ENCODE measurements at places on chromosomes 2 and 18.

- H3K36me3 ChIP-seq, result no peaks in the 10 kb centered on the region
- DNase-seq, result no peak
- H3K27ac ChIP-seq, result no peak overlapping the region
- H3K4me1 ChIP-seq, result no peaks in the 10 kb centered on the region
These were observed 27.3 kb upstream of the SPOPL start for GRCh38 chr2:138474100-138474825.

DNA sequence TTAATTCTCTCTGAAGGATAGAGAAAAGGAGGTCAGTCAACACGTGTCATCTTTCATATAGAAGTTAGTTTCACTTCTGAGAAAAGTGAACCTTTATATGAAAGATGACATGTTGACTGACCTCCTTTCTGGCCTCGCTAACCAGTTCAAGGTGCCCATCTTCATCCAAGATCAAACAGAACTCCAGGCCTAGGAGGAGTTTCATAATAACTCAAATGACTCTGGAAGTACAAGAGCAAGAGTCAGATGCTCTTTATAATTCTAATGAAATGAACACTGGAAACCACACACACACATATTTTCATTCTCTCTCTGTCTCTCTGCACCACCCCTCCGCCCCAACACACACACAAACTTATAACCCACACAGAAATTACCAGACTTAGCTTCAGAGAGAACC, 16.3 kb downstream of the ANKRD44 start:
- peak overlapping the region; percentile 93 for H3K27ac ChIP-seq
- H3K27me3 ChIP-seq, result no peaks in the 10 kb centered on the region
- H3K4me3 ChIP-seq, result peak overlapping the region; percentile 79
- H3K4me1 ChIP-seq, result peaks cover 81% of the 10 kb centered on the region
- peaks cover 59% of the 10 kb centered on the region for H3K36me3 ChIP-seq
- no peak for DNase-seq

GRCh38 chr2:145741636-145742035, 1221.7 kb upstream of the ZEB2 start:
- DNase-seq, result no peak
- peaks cover 3% of the 10 kb centered on the region for H3K4me1 ChIP-seq
- H3K36me3 ChIP-seq, result no peaks in the 10 kb centered on the region
- H3K27ac ChIP-seq, result no peak overlapping the region
- no peak overlapping the region for H3K4me3 ChIP-seq

GRCh38 chr2:174145827-174146226, 102.5 kb downstream of the OLA1 start:
- DNase-seq, result no peak
- peaks cover 2% of the 10 kb centered on the region for H3K36me3 ChIP-seq
- H3K4me3 ChIP-seq, result no peak overlapping the region
- H3K27ac ChIP-seq, result no peak overlapping the region
- peaks cover 8% of the 10 kb centered on the region for H3K4me1 ChIP-seq

- no peak for DNase-seq
- H3K36me3 ChIP-seq, result no peaks in the 10 kb centered on the region
- H3K27ac ChIP-seq, result no peak overlapping the region
- no peaks in the 10 kb centered on the region for H3K4me1 ChIP-seq
- H3K4me3 ChIP-seq, result no peak overlapping the region
These were observed 150.6 kb downstream of the EXOC6B start for GRCh38 chr2:72674982-72675915.

DNA sequence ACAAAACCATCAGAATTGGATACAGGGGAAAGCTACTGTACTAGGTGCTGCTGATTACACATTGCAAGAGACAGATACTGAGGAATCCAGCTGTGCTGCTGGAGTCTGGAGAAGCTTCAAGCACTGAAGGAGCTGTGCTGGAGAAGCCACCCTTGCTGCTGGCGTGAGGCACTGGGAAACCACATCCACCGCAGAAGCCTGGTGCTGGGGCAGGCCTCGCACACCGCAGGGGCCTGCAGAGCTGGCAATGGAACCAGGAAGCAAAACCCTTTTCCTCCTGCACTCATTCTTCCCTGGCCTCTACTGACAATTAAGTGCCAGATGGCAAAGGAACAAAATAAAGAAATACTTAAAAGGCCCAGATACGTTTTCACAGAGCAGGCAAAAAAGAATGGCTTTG, 94.4 kb upstream of the MSH6 start:
- H3K27ac ChIP-seq, result no peak overlapping the region
- H3K4me1 ChIP-seq, result no peaks in the 10 kb centered on the region
- DNase-seq, result no peak
- H3K27me3 ChIP-seq, result no peaks in the 10 kb centered on the region
- H3K36me3 ChIP-seq, result no peaks in the 10 kb centered on the region
- H3K4me3 ChIP-seq, result no peak overlapping the region

- H3K27ac ChIP-seq, result no peak overlapping the region
- no peak overlapping the region for H3K4me3 ChIP-seq
- DNase-seq, result no peak
- H3K4me1 ChIP-seq, result peaks cover 8% of the 10 kb centered on the region
- peaks cover 33% of the 10 kb centered on the region for H3K27me3 ChIP-seq
- no peaks in the 10 kb centered on the region for H3K36me3 ChIP-seq
These were observed 39.9 kb downstream of the ZNF516 start for GRCh38 chr18:76455003-76455676.

GRCh38 chr2:33441235-33441810, 35.1 kb upstream of the RASGRP3 start:
- no peak for DNase-seq
- H3K4me1 ChIP-seq, result no peaks in the 10 kb centered on the region
- no peak overlapping the region for H3K27ac ChIP-seq
- H3K27me3 ChIP-seq, result peaks cover 21% of the 10 kb centered on the region
- no peaks in the 10 kb centered on the region for H3K36me3 ChIP-seq

DNA sequence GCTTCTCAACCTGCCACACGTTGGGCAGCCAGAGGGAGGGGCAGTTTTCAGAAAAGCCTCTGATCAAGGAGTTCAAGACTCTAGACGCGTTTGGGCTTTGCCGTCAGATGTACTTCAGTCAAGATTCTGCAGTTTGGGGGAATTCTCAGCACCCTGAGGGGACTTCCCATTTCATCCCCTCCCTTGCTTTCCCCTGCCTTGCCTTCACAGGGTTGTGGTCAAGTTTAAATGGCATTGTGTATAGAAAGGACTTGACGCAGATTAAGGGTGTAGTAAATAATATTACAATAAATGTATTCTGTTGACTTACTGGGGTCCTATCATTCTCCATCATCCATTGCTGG, 198.3 kb upstream of the NABP1 start:
- H3K36me3 ChIP-seq, result no peaks in the 10 kb centered on the region
- no peak overlapping the region for H3K27ac ChIP-seq
- no peak overlapping the region for H3K4me3 ChIP-seq
- no peaks in the 10 kb centered on the region for H3K27me3 ChIP-seq
